ENCODE measurements at places on chromosomes 2 and 18. TPM values are rescaled to one million over a fixed set of nuclear protein-coding genes. Genes with fewer than 3 reads are reported as not detected.

GRCh38 chr2:178732913-178733312 lies 74.3 kb downstream of the TTN start:
- H3K36me3 ChIP-seq: no peaks in the 10 kb centered on the region
- no peak for DNase-seq
- H3K27ac ChIP-seq: no peak overlapping the region
- H3K4me3 ChIP-seq: no peak overlapping the region

GRCh38 chr2:133293544-133294353 lies 274.5 kb downstream of the NCKAP5 start:
- H3K4me3 ChIP-seq: no peak overlapping the region
- H3K27ac ChIP-seq: no peak overlapping the region
- no peaks in the 10 kb centered on the region for H3K27me3 ChIP-seq

DNA sequence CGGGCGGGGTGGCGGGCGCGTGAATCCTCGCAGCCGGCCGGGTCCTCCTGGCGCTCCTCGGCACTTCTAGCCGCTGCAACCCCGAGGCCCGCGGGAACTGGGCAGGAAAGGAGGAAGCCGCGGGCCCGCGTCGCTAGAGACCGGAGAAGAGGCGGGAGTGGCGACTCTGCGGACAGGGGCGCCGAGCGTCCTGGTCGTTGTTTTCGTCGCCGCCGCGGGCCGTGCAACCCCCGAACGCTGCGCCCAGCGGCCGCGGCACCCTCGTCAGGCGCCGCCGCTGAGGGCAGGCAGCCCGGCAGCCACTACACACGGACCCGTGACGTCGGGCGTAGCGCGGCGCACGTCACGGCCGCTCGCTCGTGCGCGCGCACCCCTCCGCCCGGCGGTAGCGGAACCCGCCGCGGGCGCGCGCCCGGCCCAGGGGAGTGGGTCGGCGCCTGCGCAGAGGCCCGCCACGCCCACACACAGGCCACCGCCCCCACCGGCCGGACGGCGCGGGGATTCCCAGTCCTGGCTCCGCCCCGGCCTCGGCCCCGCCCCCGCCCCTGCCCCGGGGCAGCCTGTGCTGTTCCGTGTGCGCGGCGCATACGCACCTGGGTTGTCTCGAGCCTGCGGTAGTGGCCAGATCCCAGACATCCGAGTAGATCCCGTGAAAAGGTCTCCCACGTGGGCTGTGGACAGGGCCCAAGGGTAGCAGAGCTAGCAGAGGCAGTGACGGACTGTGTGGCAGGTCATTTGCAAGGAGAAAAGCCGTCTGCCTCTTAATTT lies at the start of gene MAP3K2:
MAP3K2 (minus strand) TSS at position 321 of the 768 bp plus-strand sequence. CDS start 44,846 bp downstream, outside the sequence.
- peak; percentile 96 for DNase-seq
- peak within 1 kb of the TSS; percentile 99 for H3K4me3 ChIP-seq
- H3K27ac ChIP-seq: peak within 1 kb of the TSS; percentile 100
- no peaks in the 10 kb centered on the region for H3K36me3 ChIP-seq
- no peaks in the 10 kb centered on the region for H3K27me3 ChIP-seq

- no peaks in the 10 kb centered on the region for H3K36me3 ChIP-seq
- peak overlapping the region; percentile 72 for H3K4me3 ChIP-seq
- no peak for DNase-seq
- peaks cover 36% of the 10 kb centered on the region for H3K4me1 ChIP-seq
- peak overlapping the region; percentile 52 for H3K27ac ChIP-seq
These were observed 204 bp downstream of the FAM110C start for GRCh38 chr2:46131-46470.

- no peak overlapping the region for H3K4me3 ChIP-seq
- no peaks in the 10 kb centered on the region for H3K36me3 ChIP-seq
- peaks cover 23% of the 10 kb centered on the region for H3K4me1 ChIP-seq
- H3K27me3 ChIP-seq: no peaks in the 10 kb centered on the region
- H3K27ac ChIP-seq: no peak overlapping the region
These were observed 111.9 kb downstream of the KCTD1 start for GRCh38 chr18:26436176-26437051.

DNA sequence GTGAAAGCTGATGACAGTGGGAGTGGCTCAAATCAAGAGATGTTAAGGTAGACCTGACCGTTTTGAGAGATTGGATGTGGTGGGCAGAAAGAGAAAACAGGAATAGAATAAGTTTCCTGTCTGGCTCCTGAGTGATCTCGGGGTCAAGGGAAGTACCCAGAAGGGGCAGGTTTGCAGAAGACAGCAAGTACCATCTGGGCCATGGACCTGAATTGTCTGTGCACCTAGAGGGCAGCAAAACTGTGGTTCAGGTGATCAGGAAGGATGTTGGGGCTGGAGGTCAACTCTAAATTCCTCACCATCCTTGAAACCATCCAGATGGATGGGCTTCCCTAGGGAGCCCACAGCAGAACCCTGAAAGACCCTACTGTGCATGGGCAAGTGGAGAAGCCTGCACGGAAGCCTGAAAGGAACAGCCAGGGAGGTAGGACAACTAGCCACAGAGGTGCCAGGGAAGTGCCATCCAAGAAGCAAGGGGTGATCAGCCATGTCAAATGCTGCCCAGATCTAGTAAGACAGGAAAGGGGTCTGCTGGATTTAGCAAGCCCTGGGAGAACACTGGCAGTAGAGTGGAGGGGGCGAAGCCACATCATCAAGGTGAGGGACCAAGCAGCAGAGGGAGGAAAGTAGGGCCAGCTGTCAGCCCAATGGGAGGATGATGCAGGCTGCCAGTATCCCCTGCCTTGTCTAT lies 8.0 kb downstream of the TEX261 start:
- H3K4me3 ChIP-seq: no peak overlapping the region
- no peak overlapping the region for H3K27ac ChIP-seq
- H3K27me3 ChIP-seq: no peaks in the 10 kb centered on the region
- peaks cover 28% of the 10 kb centered on the region for H3K4me1 ChIP-seq
- peaks cover 75% of the 10 kb centered on the region for H3K36me3 ChIP-seq

The POMC gene
- 9.0 TPM for total RNA-seq

The MSH2 gene
- 12.4 TPM for total RNA-seq

The FHOD3 gene
- 17.8 TPM for total RNA-seq

The RPRM gene
- not detected for total RNA-seq

The CD8B gene
- total RNA-seq: not detected

The ICA1L gene
- 4.2 TPM for total RNA-seq

The CREG2 gene
- not detected for total RNA-seq
